ENCODE measurements at places on chromosomes 1 and 21.

- DNase-seq = no peak
Measured at GRCh38 chr1:86472152-86472551, 3.4 kb downstream of the CLCA1 start.

DNA sequence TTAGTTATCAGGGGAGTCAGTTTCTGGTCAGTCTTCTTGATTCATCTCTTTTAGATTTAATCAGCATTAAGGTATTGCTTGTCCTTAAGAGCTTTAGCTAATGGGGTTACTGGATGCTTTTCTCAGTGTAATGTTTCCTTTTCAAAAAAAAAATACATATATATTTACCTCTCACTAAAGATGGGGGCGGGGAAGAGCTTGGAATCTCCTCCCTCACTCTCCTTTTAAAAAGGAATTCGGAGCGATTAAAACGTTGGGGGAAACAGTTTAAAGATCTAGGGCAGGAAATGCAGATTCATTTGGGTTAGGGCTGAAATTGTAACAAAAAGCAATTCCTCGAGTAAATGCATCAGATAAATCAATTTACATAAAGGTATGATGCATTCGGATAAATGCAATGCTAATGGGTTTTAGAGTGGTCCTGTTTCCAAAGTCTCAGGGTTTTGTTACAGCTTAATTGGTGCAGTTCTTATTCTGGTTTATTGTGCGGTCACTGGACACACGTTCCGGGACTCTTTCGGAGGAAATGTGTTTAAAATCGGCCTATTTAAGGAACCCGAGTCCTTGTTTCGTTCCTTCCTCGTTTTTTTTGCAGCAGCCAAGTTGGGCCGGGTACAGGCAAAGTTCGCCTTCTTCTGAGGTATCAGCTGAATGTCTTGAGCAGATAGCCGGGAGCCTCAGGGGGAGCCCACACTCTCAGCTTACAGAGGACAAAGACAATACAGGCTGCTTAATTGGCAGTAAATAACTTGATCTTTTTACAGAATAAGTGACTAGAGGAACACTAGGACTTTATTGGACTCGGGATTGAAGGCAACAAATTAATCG is 1.6 kb downstream of the LMO4 start:
- no peak for DNase-seq

DNA sequence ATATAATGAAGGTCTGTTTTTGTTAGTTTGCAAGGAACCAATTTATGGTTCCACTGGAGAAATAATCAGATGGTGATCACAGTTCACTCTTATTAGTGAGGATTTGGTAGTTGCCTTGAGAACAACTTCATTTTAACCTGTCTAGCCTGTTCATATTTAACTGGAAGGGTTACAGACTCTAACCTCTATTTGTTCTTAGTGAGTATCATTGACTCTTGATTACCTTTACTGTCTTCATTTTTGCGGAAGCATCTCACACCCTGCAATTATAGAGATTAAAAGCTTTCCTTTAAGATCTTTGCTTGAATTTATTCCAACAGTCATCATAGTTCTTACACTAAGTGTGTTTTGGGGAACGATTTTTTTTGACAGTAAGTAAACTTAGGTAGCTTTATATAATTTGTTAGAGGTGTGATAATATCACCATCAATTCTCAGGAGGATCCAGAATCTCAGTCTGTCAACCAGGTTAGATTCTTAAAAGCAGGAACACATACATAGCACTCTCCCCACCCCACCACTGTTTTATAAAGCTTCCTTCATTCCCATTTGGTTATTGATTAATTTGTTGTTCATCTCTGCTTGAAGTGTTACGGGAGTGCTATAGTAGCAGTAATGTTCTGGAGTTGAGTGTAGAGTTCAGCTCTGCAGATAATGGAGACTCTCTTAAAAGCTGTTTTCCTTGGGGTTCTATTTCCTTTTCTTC is 30.1 kb downstream of the B3GALT2 start:
- DNase-seq = no peak

DNA sequence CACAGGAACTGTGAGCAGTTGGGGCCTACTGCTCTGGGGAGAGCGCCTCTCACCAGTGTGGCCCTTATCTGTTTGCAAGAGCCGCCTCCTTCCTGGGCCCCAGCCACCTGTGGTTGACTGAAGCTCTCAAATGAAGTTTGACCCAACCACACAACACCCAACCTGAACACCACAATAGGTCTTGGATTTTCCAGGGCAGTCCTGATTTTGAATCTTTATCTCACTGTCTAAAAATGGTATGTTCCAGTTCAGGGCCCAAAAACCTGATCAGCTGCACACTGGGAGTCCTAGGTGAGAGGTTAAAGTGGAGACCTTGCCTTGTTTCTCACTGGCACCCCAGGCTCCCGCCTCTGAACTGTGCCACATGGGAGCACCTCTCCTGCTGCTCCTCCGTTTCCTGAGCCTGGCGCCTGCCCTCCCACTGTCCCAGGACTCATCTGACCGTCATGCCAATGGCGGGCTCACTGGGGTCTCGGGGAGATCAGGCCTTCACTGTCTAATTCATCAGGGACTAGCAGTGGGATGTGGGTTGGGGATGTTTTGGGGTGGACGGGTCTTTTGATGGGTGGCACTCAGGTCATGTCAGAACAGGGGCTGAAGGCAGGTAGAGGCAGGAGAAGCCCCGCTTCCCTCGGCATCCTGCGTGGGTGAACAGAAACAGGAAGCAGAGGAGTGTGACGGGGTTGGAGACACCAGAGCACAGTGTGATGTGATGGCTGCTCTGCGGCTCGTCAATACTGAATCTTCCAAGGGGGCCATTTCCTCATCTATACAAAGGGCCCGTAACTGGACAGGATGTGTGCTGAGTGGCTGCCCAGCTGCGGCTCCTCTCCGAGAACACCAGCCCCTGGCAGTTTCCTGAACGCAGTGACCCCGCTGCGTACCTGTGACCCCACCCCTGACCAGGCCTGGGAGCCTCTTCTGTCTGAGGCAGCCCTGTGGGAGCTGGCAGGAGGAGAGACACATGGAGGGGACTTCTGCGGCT is 59.6 kb upstream of the ITPKB start:
- no peak for DNase-seq

DNA sequence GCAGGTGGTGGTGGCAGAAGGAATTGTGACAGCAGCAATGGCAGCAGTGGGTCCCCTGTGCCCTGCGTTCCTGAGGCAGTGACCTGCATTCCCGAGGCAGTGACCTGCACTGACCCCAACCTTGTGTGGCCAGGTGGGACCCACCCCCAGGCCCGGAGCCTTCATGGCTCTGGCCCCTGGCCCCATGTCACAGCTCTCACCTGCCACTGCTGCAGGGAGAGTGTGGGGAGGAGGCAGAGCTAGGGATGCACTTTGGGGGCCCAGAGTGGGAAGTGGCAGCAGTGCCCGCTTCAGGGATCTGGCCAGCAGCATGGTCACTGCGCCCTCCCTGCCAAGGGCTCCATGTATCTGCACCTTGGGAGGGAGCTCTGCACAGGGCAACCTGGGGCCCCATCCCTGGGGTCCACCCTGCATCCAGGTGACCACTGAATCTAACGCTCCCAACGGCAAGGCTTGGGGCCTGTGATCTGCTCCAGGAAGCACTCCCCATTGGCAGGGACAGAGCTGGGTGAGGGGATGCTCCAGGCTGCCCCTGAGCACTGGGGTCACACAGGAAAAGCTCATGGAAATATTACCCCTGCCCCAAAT is 618.6 kb downstream of the RWDD3 start:
- no peak for DNase-seq

GRCh38 chr21:39014747-39015146 is 168.5 kb downstream of the PSMG1 start:
- no peak for DNase-seq

GRCh38 chr1:30145723-30146303 is 577.6 kb downstream of the MATN1 start:
- DNase-seq = no peak

DNA sequence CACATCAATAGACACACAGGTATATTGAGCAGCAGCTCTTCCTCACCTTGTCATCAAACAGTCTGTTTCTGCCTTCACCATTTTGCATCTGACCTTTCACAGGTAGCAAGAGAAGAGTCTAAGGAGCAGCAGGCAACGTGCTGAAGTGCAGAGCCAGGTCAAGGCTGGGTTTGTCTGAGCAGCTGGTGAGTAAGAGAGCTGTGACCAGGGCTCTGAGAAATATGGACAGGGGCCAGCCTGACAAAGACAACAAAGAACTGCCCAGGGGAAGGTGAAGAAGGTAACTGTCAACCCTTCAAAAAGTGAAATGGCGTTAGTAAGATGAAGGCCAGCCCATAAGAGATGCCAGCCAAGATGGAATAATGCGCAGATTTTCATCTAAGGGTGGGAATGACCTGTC is 58.9 kb upstream of the LRRC8D start:
- DNase-seq = no peak

- no peak for DNase-seq
Measured at GRCh38 chr1:33687000-33687399, 176.9 kb upstream of the HMGB4 start.

DNA sequence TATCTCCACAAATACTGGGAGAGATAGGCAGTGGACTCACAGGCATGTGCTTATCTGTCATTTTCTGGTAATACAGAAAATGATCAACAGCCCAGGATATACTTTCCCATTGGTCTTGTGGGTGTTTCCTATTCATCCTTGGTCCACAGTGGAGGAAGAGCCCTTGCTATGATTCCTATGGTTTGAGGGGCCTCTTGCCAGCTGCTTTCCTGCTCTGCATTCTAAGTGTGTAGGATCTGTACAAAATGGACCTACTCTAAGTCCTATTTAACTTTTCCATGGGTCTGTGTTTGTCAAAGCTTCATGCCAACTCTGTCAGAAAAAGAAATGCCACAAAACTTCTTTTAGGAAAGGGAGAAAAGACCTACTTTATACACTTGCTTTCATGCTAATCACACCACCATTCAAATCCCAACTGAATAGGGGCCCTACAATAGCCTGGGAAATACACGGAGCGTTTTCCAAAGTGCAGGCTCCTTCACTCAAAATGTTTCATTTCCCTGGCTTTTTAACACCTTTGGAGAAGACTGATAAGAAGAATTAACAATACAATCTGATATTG is 16.4 kb downstream of the PLPP3 start:
- no peak for DNase-seq

- DNase-seq = no peak
Measured at GRCh38 chr1:153624965-153625611, 2.2 kb downstream of the S100A13 start.

DNA sequence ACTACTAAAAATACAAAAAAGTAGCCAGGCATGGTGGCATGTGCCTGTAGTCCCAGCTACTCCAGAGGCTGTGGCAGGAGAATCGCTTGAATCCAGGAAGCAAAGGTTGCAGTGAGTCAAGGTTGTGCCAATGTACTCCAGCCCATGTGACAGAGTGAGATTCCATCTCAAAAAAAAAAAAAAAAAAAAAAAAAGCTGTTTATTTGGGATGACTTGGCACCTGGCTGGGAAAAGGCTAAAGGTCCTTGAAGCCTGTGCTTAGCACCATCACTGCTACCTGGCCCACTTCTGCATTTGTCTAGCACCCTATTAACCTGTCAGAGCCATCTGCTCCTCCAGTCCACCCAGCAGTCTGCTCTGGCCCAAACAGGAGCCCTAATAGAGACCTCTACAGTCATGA is 25.0 kb downstream of the PRDX6 start:
- DNase-seq = no peak

GRCh38 chr1:104121271-104121670 is 371.6 kb downstream of the AMY1C start:
- no peak for DNase-seq

GRCh38 chr1:80349218-80349617 is 1342.7 kb upstream of the ADGRL4 start:
- no peak for DNase-seq

DNA sequence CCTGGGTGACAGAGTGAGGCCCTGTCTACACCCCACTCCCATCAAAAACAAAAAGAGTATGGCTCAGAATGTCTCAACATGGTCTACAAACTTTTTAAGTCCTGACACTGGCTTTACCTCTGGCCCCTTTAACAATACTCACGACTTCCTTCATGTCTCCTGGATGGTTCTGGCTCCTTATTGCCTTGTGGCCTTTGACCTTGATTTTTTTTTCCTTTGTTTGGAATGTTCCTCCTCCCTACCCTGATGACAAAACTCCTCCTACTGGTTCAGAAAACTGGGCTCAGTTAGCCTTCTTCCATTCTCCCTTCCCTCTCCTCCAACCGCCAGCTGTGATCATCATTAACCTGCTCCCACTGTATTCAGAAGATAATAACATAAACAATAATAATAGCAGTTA is 4.6 kb upstream of the SOAT1 start:
- no peak for DNase-seq

- no peak for DNase-seq
Measured at GRCh38 chr1:170009551-170009950, 64.9 kb downstream of the KIFAP3 start.

DNA sequence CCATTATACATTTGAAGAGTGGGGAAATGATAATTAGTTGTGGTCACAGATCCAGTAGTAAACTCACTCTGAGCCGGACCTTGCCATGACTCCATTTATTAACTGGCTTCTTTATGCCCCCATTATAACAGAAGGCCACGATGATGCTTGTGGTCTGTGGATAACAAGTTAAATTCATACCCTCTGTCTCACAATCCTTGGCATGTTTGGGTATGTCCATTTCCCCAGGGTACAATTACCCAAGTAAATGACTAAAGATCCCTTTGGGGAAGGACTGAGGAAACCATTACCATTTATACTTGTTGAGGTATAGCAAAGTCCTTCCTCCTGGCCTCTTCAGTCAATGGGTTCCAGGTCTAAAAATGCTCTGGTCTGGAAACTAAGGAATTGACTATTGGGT is 7.3 kb upstream of the USP1 start:
- DNase-seq = no peak

GRCh38 chr1:31939484-31940329 is 1.5 kb upstream of the PTP4A2 start:
- no peak for DNase-seq

DNA sequence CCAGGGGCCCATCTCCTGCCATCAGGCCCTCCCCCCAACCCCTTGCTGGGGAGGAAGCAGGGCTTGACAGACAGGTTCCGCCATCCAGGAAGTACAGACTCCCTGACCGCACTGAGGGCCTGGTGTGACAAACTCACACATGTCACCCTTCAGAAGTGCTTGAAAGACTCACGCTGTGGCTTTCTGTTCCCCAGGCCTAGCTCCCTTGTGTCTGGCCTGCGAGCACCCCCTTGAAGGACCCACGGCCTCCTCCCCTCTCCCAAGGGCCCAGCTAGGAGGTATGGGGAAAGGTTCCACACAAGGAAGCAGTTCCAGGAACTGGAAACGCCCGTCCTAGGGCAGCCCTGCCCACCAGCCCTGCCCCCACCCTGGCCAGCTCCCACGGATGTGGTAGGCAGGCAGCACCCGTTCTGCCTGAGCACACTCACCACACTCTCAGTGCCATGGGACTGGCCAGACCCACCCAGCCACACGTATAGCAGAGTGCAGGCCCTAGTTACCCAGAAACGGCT is 26.7 kb downstream of the SLC2A1 start:
- no peak for DNase-seq

DNA sequence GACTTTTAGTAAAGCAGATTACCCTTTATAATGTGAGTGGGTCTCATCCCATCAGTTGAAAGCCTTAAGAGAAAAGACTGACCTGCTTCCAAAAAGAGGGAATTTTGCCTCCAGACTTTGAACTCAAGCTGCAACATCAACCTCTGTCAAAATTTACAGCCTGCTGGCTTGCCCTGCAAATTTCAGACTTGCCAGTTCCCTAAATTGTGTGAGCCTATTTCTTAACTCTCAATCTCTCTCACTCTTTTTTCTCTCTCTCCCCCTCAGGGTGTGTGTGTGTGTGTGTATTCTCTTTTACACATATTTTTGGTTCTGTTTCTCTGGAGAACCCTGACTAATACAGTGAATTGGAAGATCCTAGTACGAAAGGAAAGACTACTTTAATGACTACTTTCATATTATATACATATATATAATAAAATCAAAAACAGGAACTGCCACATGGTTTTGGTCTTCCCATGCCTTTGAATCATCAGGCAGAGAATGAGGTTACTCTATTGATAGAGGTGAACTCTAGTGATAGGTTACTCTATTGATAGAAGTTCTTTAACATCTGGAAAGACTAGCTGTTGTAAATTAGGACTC is 6.4 kb downstream of the OR2C3 start:
- DNase-seq = no peak

Measured in NCI-H446 treated with DMSO at 0.1 percent for 48 hours (cell line).